NCI-H187 treated with DMSO at 0.1 percent for 48 hours (cell line): ENCODE measurements at places on chromosomes 1 and 21.

DNA sequence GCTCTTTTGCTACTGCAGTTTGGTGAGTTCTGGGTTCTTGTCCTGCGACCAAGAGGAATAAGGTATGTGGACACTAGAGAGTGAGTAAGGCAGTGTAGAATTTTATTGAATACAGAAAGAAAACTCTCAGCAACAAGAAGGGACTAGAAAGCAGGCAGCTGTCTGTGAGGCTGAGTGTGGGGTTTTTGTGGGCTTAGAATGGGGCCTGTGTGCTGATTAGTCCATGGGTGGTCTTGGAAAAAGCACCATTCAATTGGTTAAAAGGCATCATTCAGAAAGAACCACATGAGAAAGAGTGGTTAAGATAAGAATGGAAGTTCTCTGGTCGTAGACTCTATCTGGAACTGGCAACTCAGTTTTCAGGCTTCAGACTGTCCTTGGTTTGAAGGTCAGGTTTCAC is 298.8 kb downstream of the TGFB2 start:
- no peak for DNase-seq

DNA sequence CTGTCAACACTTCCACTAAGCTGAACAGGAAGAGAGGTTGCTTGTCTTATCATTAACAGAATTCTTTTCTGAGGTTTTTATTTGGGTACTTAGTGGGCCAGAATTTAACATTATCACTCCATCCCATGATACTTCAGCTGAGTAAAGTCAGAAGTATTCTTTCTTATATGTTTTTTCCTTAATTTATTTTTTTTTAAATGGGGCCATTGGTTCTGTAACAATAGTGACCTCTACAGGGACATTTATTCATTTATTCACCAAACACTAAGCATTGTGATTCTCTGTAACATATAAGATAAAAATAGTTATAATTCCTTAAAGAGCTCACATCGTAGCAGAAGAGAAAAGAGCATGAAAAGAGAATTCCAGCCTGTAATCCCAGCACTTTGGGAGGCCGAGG is 9.8 kb downstream of the GREM2 start:
- DNase-seq, result no peak

DNA sequence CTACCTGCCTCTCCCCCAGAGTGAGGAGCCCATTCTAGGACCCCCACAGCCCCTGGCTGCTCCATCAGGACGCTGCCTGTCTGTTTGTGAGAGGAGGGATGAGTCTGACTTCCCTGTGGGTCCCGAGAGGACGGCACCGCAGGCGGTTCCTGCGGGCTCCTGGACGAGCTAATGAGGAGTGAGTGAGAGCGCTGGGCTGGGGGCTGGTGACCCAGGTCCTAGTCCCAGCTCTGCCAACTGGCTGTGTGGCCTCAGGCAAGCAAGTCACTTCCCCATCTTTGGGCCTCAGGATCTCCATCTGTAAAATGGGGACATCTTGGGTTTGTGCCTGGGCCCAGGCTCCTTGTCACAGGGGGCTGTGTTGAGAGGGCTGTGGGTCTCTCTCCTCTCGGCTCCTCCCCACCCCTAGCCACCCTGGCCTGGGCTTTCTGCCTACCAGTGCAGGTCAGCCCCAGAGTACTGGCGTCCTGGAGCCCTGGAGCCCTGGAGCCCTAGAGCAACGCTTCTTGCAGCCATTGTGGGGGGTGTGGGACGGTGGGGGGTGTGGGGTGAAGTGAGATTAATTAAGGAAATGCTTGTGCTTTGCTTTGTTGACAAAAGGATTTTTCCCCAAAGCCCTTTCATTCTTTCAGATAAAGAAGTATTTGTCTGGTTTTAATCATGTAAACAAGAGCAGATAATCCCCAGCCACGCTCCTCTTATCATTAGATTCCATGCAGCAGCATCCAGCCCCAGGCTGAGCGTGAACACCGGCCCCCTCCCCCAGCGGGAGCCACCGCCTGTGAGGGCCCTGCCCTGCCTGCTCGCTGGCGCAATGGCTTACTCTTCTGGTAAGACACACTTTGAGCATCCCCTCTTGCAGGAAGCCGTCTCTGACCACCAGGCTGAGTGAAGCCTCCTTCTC is 26.8 kb downstream of the SLC1A7 start:
- DNase-seq, result no peak

DNA sequence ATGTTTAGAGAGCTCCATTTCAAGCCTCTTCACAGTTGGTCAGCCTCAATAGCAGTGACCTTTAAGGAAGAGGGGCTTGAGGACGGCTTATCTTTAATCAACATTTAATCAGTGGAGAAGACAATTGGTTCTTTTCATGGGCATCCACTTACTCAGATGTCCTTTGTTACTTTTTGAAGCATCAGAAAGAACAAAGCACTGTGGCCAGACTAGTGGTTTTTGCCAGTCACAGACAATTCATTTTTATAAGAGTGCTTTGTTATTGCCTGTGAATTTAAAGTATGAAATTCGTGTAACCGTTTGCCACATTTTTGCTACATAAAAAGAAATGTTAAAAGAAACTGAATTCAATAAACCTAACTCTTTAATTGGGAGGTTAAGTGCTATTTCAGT is 222.8 kb downstream of the TPR start:
- DNase-seq, result no peak

GRCh38 chr21:45040739-45041138 is 33.6 kb upstream of the ADARB1 start:
- DNase-seq, result no peak
